HEK293T (cell line): ENCODE measurements at places on chromosomes 2 and 18.
A peak's percentile ranks its signal among the peaks of the same experiment; 100 is the strongest.

- no peak for DNase-seq
Observed at GRCh38 chr2:9972621-9973479, 21.4 kb downstream of the GRHL1 start.

- no peak for DNase-seq
Observed at GRCh38 chr18:45723567-45724355, at the start of gene SLC14A1. Gene SLC14A1 (plus strand): TSS chr18:45724181. CDS start chr18:45730321, 6,140 bp downstream.

DNA sequence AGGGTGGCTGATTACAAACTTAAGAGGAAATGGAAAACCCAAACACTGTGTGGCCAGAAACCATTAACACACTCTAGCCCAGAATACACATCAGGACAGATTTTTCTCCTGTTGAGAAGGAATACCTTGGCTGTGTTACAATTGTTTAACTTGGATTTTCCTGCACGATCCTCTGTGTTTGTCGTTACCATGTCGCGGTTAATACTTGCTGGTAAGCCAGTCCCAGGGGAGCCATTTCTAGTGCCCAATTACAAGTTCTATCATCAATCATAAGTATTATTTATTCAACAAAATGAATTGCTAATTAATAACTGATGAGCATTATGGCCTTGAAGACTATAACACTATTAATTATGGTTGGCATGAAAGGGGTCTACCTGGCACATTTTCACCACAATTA, 146.8 kb downstream of the LNPK start:
- DNase-seq = no peak

DNA sequence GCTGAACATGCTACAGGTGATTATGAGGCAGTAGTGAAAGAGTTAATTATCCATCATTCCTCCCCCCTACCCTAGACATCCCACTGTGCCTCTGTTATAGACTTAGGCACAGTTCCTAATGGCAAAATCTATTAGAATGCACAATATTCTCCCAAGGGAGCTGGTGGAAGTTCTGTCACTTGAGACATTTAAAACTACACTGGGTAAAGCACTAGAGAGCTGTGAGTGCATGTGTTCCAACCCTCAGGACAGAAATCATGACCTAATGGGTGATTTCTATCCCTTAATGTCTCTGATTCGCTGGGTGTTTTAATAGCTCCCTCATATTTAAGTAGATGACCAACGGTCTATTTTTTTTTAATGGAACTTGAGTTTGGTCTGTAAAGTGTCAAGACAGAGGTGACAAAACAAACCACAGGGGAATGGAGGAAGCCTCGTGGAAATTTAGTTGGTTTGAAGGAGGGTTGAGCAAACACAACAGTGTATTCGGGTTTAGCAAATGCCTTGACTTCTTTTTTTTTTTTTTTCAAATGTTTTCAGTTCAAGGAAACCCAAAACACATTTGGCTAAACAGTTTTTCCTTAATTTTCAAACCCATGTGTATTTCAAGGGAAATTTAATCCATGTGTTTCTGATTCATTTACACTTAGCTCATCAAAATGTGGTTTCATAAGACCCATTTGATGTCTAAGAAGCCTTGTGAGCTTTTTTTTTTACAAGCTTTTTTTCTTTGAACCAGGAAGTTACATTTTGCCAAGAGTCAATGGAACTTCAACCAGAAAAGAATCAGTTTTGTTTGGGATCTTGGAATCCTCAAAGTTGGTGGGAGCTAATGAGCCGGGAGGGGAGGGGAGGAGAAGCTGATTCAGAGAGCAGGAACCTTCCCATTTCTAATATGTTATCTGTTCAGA, 665.1 kb upstream of the ZEB2 start:
- DNase-seq = no peak

- DNase-seq = no peak
Observed at GRCh38 chr2:182522405-182522896, 95.6 kb upstream of the PDE1A start.

DNA sequence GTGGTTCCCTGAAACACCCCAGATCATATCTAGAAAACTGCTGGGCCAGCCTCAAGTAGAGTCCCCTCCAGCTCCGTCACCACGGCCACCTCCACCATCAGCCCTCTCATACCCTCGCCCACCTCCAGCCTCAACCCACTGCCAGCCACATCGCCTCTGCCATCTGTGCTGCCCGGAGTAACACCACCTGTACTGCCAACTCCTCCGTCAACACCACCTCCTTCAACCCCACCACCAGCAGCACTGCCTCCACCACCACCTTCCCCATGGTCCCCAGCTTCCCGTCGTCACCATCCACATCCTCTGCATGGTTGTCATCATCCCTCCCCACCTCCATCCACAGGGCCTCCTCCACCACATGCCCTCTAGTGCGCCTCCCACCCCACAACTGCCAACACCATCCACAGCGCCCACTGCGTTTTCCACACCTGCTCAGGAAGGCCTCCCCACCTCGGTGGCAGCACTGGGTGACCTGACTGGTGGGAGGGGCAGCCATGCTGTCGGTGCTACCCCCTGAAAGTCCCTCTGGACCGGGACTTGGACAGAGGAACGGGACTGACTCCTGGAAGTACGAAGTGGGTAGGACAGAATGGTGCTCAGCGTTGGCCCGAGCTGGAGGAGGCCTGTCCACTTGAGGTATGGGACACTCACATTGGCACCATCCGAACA, 1.6 kb downstream of the SNED1 start:
- no peak for DNase-seq

DNA sequence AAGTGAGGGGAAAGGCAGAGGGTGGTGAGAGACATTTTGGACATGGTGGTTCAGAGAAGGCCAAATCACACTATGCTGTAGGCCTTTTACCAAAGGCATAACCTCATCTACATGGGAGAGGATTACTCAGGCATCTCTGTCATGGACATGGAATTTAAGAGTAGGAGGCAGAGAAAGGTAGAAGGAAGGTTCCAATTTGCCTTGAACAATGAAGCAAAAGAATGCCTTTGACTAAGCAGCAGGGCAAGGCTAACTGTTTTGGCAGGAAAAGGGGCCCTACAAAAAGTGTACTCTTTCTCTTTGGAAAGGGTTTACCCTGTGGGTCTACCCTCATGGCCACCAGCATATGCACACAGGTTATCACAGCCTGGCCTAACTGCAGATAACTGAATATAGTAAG, 45.6 kb upstream of the RNU4ATAC start:
- no peak for DNase-seq

DNA sequence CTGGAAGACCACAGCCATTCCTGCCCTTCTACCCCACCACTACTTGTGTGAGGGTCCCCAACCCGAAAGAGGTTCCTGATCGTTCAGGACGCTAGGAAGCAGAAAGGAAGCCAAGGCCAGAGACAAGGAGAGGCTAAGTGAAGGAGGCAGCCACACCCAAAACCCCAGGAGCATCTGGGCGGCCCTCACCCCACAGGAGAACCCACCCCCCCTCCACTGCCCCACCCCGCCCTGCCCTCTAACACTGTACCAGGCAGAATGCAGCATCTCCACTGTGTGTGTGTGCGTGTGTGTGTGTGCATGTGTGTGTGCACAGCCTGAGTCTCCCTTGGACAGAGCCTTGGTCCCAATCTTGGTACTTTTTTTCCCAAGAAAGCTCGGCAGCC, 207.5 kb upstream of the HAAO start:
- no peak for DNase-seq

GRCh38 chr2:233474308-233475160, 92.0 kb downstream of the USP40 start:
- DNase-seq = no peak

GRCh38 chr18:48872234-48873145, 78.3 kb downstream of the SMAD7 start:
- DNase-seq = no peak

DNA sequence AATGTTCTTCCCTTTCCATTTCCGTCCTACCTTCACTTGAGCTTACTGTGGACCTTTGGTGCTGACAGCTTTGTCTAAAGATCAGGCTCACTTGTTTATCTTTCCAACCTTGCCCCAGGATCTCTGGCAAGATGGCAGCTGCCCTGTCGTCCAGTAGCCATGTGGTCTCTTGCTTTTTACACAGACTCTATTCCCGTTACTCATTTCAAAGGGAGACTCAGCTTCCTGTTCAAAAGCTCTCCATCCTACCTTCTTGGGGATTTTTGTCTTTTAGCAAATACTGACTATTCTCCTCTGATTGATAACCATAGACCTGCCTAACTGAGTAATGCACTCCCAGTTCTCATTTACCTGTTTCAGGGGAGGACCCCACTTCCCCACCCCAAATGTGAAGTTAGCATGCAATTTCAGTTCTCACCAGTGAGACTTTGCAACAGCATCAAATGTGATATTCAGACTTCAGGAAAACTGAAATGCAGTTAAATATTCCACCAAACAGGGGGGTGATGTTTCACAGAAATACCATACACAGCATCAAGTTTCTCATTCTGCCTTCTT, 184.4 kb downstream of the MYO3B start:
- no peak for DNase-seq

DNA sequence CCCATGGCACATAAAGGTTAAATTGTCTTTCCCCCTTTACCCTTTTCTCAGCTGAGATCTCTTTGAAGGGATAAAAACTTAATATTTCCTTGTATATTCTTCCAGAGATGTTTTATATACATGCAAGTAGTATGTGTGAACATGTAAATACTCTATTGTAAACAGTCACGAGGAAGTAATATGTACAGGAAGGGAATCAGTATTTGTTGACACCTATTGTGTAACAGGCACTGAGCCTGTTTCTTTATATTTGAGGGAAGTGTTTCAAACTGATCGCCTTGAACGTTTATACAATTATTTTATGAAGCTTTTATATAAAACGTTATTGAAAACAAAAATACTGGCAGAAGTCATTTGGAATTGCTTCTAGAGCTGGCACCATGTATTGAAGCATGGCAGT, 13.2 kb downstream of the RALBP1 start:
- no peak for DNase-seq

- peak; percentile 21 for DNase-seq
Observed at GRCh38 chr18:46497129-46497528, 159.9 kb downstream of the LOXHD1 start.

DNA sequence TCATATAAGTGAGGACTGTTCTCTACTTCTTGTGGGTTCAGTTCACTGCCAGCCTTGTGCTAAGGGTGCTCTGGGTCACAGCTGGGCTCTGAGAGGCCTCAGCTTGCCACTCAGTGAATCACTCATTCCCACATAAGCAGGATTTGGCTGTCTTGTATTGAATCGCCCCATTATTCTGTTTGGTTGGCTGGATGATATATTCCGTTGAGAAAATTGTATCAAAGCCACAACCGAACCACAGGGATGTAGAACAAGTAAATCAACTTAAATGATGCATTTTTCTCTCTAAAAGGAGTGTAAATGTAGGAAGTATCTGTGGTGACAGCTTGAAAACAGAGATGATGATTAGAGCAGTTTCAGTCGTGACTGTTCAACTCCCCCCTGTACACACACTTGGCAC, 39.6 kb downstream of the TTC39C start:
- DNase-seq = no peak

DNA sequence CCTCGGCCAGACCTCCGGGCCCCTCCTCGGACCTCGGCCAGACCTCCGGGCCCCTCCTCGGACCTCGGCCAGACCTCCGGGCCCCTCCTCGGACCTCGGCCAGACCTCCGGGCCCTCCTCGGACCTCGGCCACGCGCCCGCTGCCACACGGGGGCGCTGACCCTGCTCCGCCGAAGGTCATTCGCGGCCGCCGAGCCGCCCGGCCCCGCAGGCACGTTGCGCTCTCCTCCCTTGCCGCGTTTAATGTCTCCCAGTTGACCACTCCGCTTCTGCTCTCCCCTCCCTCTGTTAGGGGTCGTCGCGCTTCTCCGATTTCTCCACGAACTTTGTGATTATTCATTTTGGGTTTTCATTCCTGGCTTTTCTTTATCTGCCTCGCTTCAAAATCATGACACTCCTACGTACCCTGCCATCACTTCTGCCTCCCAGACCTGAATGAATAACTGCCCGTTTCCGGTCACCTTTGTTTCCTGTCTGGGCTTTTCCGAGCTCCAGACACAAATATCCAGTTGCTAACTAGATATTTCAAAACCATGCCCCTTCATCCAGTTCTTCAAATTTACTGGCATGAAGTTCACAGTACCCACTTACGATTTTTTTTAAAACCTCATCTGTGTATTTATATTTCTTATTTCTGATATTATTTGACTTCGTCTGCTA, 14.8 kb upstream of the COLEC12 start:
- DNase-seq = no peak

- DNase-seq = peak; percentile 30
Observed at GRCh38 chr18:61635901-61636528, 256.8 kb downstream of the RNF152 start.

DNA sequence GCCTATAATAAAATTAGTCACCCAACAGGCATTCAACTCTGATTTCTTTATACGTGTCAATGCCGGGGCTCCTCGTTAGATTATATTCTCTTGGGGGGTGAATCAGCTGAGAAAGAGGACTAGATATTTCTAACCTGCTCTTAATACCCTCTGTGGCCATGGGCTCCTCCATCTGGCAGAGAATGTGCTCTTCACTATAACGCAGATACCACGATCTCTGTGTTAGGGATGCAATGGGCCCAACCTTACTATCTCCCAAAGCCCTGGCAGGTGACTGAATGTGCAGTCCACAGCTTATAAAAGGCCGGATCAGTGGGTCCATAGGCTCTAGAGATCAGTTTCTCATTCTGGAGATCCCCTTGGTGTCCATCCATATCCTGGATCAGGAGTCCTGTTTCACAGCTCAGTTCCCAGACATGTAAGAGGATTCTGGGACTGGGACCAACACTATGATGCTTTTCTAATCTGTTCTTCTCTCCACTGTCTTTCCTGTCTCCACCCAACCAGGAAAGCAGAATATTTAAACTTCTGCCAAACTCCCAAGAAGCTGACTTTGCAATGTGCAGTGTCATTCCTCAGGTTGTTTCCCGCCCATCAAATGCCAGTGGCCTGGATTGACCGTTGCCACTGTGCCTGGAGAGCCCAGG, 71.4 kb upstream of the CELF4 start:
- no peak for DNase-seq
